ENCODE measurements at places on chromosomes 2 and 18.

DNA sequence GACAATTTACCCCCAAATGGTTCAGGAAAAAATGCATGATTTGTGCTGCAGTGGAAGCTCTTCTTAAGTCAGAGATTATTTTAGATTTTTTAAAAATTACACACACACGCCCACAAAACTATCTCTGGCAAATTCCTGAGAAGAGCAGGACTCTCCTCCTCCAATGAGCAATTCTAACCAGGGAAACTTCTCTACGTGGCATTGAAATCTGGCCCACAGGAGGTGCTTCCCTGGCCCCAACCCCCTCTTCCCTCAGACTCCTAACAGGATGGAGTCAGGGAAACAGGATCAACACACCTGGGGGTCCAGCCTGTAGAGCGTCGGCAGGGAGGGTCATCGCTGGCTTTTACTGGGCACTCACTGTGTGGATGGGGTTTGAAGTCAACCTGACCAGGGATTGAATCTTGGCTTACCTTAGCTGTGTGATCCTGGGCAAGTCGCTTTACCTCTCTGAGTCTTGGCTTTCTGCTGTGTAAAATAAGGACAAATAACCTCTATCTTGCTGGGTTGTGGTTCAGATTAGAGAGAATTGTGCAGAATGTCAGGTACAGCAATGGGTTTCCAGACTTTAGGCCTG lies 65.4 kb upstream of the ASAP2 start:
- no peak for DNase-seq

DNA sequence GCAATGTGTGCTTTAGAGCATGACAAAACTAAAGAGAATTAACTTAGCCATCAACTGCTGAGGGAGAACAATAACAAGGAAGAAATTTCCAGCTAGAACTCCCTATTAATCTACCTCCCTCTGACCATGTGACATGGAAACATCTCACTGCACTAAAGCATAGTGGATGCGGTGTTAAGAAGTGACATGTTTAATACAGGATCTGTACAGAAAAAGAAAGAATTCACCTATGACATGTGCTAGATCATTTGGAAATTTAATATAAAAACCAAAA lies 202.3 kb upstream of the KLHL14 start:
- no peak for DNase-seq

DNA sequence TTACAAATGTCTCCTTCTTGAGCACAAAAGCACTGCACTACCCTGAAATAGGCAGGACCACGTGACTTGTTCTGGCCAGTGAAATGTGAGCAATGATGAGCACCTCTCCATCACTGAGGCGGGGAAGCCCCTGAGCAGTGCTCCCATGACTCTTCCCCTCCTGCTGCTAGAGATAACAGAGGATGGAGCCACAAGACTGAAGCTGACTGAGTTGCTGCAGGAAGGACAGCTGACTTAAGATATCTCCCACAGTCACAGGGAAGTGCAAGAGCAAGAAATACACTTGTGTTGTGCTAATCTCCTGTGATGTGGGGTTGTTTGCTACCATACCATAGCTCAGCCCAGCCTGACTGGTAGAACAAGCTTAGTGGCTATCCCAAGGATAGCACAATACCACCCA lies 38.7 kb downstream of the STK39 start:
- DNase-seq: no peak

GRCh38 chr2:86525421-86526340 lies 37.6 kb downstream of the CHMP3 start:
- no peak for DNase-seq

DNA sequence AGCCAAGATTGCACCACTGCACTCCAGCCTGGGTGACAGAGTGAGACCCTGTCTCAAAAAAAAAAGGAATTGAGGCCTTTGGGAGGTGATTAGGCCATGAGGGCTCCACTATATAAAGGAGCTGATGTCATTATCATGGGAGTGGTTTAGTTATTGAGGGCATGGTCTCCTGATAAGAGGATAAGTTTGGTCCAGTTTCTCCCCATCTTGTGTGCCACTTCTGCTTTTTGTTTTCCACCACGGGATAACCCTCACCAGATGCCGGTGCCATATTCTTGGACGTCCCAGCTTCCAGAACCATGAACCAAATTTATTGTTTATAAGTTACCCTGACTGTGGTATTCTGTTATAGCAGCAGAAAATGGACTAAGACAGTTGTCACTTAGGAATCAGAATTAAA lies 125.8 kb downstream of the C1D start:
- no peak for DNase-seq

GRCh38 chr2:227834423-227834822 lies 20.8 kb downstream of the CCL20 start:
- no peak for DNase-seq

DNA sequence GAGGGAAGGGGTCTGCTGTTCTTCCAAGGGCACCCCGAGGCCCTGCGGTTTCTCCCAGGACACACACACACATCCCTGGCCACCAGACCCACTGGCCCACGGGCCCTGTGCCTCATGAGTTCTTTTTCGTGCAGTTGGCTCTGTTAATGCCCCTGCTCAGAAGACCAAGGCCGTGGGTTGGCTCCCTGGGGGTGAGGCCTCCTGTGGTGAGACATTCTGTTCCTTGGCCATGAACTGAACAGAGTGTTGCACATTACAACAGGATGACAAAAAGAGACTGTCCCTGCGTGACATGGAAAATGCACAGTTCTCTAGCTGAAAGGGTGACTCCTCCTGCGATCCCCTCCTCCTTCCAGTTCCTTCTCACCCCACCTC lies 30.7 kb downstream of the SH2D6 start:
- DNase-seq: peak; percentile 9

DNA sequence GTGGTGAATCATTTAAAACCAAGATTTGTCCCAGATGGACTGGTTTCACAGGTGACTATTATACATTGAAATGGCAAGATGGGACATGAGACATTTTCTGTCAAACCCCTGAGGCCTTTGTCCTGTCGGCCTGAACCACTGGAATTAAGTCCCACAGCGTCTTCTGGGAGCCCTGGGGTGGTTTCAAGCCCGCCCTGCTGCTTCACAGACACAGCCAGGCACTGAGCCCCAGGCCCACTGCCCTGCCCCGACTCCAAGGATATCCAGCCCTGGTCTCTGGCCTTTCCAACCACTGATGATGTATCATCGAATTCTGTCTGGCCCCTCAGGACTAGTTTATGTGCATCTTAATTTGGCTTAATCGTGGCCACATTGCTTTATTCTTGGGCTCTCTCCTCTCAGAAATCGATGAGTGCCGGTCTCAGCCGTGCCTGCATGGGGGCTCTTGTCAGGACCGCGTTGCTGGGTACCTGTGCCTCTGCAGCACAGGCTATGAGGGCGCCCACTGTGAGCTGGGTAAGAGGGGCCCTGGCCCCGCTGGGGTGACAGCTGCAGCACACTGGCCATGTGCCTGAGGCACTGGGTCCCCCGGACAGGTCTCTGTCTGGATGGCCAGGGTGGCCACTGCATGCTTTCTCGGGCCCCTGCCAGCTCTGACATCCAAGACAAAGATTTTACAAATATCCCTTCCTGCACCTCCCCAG lies 39.5 kb downstream of the MTERF4 start:
- DNase-seq: no peak

GRCh38 chr2:96374211-96374951 lies 38.8 kb downstream of the NCAPH start:
- no peak for DNase-seq

DNA sequence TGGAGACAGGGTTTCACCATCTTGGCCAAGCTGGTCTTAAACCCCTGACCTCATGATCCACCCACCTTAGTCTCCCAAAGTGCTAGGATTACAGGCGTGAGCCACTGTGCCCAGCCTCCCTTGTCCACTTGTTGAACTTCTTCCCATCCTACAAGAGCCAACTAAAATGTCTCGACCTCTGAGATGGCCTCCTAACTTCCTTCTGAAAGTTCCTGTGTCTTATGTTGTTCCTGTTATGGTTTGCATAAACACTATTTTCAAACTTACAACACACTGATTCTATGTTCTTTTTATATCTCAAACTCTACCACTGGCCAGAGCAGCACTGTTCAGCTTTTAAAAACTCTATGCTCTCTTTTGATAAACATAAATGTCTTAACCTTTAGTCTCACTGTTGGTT lies 63.3 kb upstream of the UGP2 start:
- no peak for DNase-seq

GRCh38 chr2:73258186-73258912 lies 24.2 kb downstream of the CCT7 start:
- no peak for DNase-seq

DNA sequence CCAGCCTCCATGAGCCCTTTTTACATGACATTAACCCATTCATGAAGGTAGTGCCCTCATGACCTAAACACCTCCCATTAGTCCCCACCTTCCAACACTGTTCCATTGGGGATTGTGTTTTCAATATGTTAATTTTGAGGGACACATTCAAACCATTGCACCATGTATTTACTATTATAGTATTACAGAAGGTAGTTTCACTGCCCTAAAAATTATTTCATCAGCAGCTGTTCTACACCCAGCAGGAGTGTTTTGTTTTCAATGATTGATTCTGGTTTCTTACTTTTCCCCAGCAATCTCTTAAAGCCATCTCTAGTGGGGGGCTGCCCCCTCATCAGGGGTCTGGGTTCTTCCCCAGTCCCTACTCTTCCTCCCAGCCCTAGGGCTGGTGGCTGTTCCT lies 71.9 kb downstream of the CERS6 start:
- DNase-seq: no peak

Measured in activated naive CD4-positive, alpha-beta T cell treated with anti-CD3 and anti-CD28 coated beads, Interleukin-2, amount 10 ng/mL, durations not matched to agents 7 days and 5 days (primary cell).